ENCODE measurements at places on chromosomes 5 and 9.

- DNase-seq, result no peak
These were observed at the start of gene FBN2 for GRCh38 chr5:128538000-128538249. TSS of gene FBN2 (minus strand) at chr5:128538245. CDS start at chr5:128537603, 642 bp downstream.

- DNase-seq, result no peak
These were observed 71.5 kb upstream of the ERBIN start for GRCh38 chr5:65854925-65855324.

DNA sequence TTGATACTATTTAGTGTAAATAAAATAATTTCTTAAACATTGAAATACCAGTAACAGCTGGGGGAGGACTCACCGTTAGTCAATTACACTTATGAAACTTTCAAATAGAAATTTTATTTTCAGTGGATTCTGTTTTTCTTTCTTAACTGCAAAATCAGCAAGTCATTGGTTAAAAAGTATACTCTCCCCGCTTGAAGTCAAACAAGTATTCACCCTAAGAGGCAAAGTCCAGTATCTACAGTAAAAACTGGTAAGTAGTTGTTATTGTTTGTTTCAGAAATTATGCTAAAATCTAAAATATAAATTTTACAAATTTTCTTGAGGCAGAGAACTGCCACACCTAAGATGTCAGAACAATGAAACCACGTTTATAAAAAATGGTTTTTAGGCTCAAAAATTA, 22.4 kb downstream of the NREP start:
- no peak for DNase-seq

DNA sequence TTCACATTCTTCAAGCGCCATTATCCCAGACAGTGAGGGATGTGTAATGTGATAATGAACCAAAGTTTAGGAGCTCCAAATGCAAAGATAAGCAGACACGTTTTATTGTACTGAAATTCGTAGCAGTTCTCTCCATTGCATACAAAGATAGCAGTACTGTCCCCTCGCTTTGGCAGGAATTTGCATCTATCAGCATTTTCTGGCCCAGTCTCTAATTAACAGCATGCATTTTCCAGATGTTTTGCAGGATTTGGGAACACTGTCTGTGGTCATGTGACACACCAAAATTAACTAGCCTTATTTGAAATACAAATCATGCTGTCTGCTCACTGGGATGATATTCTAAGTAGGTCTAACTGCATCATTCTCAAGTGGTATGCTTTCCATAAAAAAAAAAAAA, 235.9 kb upstream of the TRPM3 start:
- no peak for DNase-seq

GRCh38 chr9:8905731-8906130, 1106.2 kb upstream of the DMAC1 start:
- no peak for DNase-seq

- no peak for DNase-seq
These were observed 8.1 kb downstream of the TNFAIP8 start for GRCh38 chr5:119363936-119364335.

DNA sequence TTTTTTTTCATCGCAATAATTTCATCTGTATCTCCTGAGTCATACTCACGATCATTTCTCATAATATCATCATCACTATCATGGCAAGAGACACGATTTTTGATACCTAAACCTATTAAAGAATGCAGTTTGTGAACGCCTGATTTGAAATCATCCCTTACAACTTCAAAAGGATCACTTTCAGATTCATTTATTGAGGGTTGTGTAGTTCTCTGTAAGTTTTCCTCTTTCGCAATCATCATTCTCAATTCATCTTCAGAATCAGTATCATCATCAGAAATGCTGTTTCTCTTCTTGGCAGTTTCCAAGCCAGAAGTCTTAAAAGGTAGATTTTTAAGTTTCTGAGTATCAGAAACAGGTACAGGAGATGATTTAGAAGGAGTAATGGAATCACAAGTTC, 9.7 kb downstream of the NOL8 start:
- DNase-seq, result no peak

DNA sequence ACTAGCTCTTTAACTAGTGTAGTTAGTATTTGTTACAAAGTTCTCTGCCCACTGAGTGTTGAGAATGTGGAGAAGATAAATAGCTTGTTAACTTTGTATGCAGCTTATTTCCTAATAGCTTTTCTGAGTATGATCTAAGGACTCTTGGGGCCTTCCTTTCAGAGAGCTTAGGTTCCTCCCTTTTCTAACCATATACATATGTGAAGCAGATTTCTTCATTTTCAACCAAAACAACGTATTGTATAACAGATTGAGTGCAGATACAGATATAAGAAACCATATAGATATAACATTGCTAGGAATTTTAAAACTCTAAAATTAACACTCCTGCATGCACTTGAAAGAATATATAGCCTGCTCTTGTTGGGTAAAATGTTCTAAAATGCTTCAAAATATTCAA, 70.4 kb downstream of the SCAMP1 start:
- DNase-seq, result no peak

DNA sequence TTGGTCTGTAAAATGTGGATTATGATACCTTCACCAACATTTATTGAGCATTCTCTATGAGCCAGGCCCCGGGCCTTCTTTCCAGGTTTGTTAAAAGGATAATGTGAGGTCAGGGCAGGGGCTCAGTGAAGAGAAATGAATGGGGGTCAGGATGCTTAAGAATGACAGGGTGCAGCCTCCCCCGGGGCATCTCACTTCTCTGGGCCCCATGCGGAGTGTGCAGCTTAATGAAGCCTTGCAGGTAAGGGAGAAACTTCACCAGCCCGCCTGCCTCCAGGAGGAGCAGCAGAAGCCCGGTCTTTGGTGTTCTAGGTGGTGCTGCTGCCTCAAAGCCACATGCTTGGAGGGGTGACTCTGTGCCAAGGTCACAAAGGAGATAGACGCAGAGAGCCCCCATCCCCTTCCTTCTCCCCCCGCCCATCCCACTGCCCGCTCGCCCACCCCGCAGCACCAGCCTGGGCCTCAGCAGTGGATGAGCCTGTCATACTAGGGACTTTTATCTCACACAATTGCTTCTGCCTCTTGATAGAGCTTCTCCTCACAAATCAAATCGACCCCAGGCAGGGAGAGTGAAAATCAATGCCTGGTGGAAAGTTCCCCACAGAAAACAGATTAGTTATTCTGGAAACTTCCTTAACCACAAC, 244.8 kb downstream of the PBX3 start:
- no peak for DNase-seq

DNA sequence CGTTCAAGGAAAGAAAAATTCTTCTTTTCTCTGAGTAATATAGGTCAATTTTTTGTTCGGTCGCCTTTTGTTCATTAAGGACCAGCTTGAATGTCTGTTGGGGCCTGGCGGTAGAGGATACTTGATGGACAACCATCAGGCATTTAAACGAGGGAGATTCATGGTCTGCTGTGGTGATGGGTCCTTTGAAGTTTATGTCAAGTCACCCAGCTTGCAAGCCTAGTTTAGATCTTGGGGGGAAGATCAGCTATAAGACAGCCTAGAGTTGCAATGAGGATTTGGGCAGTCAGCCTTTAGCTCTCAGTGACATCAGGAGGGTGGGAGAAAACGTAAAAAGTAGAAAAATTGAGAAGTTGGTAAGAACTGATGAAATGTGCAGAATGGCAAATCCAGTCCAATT, 80.2 kb upstream of the SPRY4 start:
- no peak for DNase-seq

DNA sequence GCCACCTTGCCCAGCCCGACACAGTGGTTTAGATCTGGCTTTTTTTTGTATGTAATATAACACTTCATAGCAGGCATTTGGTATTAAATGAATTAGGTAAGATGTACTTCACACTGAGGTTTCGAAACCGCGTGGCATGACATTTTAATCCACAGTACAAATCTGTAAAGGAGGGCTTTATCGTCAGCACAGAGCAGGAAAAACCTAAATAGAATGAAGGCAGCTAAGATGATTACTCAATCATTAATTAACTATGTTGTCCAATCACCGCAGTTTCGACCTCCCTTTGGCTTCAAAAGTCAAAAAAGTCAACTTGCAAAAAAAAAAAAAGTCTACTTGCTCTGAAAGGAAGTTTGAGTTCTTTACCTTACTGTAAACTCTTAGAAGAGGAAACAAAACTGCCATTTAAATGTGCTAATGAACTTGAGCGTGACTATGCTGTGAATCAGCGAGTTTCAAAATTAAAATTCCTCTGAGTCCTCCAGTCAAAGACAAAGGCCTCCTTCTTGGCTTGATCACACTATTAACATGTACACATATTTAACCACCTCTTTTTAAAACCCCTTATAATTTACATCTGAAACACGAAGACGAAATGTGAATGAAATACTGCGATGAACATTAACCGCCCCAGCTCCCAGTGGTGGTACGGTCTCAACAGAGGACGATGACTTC, 698 bp upstream of the SEC24A start:
- peak; percentile 64 for DNase-seq

- DNase-seq, result no peak
These were observed 608.9 kb downstream of the IRX1 start for GRCh38 chr5:4204276-4205141.

GRCh38 chr9:124000784-124001457, 10.6 kb upstream of the LHX2 start:
- DNase-seq, result no peak

DNA sequence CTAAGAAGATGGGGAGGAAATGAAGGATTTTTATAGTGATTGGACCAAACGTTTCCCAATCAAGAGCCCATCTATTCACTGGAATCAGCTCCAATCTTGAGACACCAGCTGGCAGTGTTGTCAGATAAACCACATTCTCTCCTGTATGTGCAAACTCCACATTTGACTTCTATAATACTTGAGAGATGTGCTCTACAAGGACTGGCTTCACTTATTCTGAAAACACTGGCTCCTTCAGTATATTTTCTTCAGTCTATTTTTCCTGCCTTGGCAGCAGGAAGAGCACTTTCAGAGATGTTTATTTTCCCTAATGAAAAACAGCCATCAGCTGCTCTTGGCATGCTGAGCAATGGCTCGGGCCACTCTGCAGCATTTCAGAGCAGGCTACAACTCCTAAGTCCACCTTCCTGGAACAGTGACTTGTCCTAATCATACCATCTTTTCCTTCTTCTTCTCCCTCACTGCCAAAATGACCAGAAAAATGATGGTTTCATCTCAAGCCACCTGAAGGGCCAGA, 96.9 kb upstream of the FSTL4 start:
- no peak for DNase-seq

- DNase-seq, result no peak
These were observed 105.1 kb upstream of the SLC25A48 start for GRCh38 chr5:135729321-135729786.

- DNase-seq, result peak; percentile 15
These were observed at the start of gene LMX1B for GRCh38 chr9:126613651-126614050. TSS of gene LMX1B (plus strand) at chr9:126613928. CDS start at chr9:126614450, 522 bp downstream.

DNA sequence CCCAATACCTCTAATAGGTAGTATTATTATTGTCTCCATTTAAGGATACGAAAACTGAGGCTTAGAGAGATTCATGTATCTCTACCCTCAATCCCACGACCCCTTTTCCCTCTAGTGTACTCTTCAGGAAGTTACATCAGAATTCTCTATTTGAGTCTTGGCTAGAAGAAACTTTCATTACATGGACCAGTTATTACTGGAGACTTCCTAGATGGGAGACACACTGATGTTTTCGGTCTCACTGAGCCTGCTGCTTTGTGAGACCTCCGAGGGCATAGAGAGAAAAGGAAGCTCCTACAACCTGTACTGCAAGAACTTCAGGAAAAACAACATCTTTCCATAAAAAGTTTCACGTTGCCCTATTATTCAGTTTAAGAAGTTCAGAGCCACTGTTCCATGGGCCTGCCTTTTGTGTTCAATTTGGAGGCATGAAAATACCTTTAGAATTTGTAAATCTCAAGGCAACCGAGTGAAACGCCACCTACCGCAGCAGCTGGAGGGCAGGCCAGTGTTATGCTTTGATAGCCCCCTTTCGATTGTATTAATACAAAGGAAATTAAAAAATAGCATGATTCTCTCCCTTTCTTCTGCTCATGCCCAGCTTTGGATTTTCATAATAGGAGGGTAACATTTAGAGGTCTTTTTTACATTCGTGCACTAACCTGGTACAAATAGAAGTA, 223.3 kb downstream of the EBF1 start:
- no peak for DNase-seq

DNA sequence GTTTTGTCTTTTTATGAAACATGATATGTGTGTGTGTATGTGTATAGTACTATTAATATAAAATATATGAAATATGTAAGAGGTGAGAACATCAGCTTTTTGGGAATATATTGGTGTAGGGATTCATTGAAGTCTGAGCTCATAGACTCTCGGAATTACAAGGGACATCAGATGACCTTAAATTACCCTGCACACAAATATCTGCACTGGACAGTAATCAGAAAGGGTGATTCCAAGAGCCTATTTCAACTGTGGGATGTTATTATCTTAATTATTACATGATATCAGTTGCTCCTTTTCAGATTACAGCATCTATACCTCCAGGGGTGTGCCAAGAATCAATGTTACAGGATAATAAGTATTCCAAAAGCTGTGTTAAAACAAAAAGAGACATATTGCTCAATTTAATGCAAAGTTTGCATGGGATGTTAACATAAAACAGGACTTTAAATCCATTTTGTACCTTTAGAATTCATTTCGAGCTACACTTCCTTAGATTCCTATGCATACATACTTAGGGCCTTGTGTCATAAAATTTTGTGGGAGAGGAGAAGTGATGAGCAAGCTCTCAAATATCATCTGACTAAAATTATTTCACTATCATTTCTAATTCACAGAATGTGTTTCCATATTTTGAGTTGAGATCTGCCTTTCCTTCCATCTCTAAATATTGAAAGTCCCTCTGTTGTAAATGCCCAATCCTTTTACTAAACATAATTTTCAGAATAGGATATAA, 365.2 kb downstream of the BRINP1 start:
- DNase-seq, result no peak

DNA sequence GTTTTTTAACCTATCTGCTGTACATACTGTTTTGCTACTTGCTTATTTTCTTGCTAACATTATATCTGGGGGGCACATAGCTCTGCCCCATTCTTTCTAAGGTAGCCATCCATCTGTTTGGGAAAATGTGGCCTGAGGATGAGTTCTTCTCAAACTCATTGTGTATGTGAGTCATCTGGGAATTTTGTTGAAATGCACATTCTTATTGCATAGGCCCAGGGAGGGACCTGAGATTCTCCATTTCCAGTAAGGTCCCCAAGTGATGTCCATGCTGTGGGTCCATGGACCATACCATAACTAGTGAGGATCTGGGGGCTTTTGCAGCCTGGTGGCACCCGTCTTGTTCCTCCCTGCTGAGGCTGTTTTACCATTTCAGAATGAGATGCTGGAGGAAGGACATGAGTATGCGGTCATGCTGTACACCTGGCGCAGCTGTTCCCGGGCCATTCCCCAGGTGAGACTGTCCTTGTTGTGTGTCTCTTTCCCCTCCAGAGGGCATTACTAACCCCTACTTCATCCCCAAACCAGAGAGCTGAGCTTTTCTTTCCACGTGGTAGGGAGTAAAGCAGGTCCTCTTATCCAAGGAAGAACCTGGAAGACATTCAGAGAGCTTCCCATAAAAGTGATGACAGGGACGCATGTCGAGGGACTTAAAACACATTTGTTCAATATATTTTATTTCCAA, 28.6 kb downstream of the CYFIP2 start:
- no peak for DNase-seq
